Osteoblast (primary cell): ENCODE measurements at places on chromosomes 7 and 10. TPM values are rescaled to one million over a fixed set of nuclear protein-coding genes. Genes with fewer than 3 reads are reported as not detected.

DNA sequence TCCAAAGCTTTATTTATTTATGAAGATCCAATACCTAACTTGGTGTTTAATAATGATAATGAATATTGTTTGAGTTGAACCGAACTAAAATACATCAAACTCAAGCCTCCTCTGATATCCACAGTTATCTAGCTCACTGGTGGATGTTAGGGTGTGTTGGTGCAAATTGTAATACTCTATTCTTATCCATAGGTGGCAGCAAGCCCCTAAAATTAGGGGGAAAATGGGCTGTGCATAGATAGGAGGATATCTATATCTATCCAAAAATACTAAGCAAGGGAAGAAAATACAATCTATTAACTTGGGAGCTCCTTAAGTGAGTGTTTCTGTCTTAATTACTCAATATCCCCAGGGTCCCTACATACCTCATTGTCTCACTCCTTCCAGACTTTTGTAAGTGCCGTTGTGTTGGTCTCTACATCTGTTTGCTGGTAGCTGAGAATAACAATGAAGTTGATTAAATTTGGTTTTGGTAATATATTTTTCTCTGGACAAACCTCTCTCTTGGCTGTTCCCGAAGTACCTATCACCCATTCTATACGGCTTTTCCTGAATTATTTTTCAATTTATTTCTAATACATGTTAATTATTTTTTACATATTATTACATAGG is 55.0 kb upstream of the VWDE start:
- peak; percentile 82 for DNase-seq

- peak; percentile 79 for DNase-seq
These were observed 250.9 kb upstream of the MKLN1 start for GRCh38 chr7:131076711-131077181.

DNA sequence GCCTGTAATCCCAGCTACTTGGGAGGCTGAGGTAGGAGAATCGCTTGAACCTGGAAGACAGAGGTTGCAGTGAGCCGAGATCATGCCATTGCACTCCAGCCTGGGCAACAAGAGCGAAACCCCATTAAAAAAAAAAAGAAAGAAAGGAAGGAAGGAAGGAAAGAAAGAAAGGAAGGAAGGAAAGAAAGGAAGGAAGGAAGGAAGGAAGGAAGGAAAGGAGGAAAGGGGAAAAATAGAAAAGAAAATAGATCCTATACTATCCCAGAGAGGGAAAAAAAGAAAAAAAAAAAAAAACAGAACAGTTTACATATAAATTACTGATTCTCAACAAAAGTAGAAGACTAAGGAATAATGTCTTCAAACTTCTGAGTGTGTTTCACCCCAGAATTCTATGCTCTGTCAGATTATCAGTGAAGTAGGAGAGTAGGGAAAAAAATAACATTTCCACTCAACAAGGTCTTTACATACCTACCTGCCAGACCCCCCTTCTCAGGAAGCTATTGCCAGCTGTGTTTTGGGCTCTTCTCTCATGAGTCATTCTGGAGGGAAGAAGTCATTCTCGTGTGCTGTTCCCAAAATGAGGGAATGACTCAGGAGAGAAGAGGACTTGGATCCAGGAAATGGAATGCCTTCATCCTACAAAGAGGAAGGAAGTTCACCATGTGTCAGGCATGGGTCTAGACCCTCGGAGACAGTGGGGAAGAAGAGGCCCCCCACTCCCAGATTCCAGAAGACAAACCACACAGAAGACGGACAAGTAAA is 20.9 kb downstream of the RGS10 start:
- DNase-seq = peak; percentile 96

GRCh38 chr7:131231381-131232220 is 96.1 kb upstream of the MKLN1 start:
- no peak for DNase-seq

DNA sequence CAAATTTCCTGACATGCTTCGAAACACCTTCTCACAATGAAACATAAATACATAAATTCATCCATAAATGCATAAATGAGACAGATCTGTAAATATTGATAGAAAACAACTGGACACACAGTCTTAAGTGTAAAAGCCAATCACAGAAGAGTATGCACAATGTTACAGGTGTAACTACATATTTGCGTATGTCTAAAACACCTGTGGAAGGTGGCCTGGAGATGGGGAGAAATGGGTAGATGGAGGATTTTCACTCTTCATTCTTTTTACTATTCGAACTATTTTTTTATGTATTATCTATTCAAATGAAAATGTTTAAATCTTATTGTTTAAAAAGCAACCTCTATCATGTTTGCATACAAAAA is 860 bp downstream of the IQUB start:
- no peak for DNase-seq

SFTPA1 gene
- total RNA-seq = not detected in 2 replicates

SFRP4 gene
- 151 and 205 TPM in 2 replicates for total RNA-seq

AKR1B1 gene
- 85.8 and 86.6 TPM in 2 replicates for total RNA-seq

TMEM209 gene
- total RNA-seq = 19.9 and 20.0 TPM in 2 replicates

CRPPA gene
- total RNA-seq = 2.4 and 3.3 TPM in 2 replicates

SAP25 gene
- not detected in 2 replicates for total RNA-seq
